ENCODE measurements at places on chromosomes 7 and 10. TPM values are rescaled to one million over a fixed set of nuclear protein-coding genes. Genes with fewer than 3 reads are reported as not detected.

- H3K27me3 ChIP-seq = no peaks in the 10 kb centered on the region
- no peak overlapping the region for H3K27ac ChIP-seq
- no peaks in the 10 kb centered on the region for H3K4me1 ChIP-seq
- no peaks in the 10 kb centered on the region for H3K36me3 ChIP-seq
- DNase-seq = no peak
Observed at GRCh38 chr7:131774419-131775220, 218.2 kb upstream of the PODXL start.

- no peak for DNase-seq
- no peaks in the 10 kb centered on the region for H3K36me3 ChIP-seq
- H3K27me3 ChIP-seq = no peaks in the 10 kb centered on the region
- no peak overlapping the region for H3K27ac ChIP-seq
- no peak overlapping the region for H3K4me3 ChIP-seq
- H3K4me1 ChIP-seq = no peaks in the 10 kb centered on the region
Observed at GRCh38 chr7:43735403-43735801, 6.1 kb upstream of the COA1 start.

The TMEM236 gene
- total RNA-seq = 99.1 TPM

DNA sequence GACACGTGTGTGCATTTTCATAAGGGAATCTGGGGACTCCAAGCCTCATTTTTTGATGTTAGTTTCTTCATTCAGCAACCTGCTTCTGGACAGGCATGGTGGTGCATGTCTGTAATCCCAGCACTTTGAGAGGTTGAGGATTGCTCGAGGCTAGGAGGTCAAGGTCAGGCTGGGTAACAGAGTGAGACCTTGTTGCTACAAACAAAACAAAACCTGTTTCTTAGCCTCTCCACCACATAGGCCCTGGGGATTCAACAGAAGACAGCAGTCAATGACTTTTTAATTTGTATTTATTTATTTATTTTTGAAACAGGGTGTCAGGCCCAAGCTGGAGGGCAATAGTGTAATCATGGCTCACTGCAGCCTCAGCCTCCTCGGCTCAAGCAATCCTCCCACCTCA is 6.9 kb upstream of the CYTH3 start:
- no peaks in the 10 kb centered on the region for H3K36me3 ChIP-seq
- H3K27ac ChIP-seq = no peak overlapping the region
- H3K4me1 ChIP-seq = no peaks in the 10 kb centered on the region

DNA sequence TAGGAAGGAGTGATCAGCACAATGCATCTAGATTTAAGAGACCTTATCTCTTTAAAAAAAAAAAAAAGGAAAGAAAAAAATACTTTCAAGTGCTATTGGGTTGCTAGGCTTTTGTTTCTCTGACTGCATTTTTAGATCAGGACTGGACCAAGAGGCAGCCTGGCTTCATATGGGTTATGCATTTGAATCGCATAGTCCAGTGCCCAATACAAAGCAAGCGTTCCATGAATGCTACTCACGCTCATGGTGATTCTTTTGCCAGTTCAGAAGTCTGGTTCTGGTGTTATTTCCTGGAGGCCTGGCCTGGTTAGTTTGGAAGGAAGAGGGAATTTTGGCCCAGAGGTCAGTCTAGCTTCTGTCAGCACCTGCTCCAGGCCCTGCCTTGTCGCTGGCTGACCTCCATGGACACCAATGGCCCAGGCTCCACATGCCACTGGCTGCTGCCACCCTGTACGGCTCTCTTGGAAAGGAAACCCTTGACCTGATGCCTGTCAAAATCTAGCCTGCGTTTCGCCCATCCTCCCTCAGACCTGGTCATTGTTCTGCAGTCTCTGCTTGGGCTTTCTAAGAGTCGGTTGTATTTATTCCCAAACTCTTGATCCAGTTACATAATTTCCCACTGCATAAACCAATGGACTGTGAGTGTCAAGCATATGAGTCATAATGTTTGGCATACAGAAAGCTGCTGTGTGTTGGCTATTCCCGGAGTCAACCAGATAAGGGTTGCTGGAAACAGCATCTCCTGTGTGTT is 74.3 kb upstream of the MKX start:
- H3K4me1 ChIP-seq = no peaks in the 10 kb centered on the region
- H3K36me3 ChIP-seq = no peaks in the 10 kb centered on the region
- H3K27ac ChIP-seq = no peak overlapping the region
- no peaks in the 10 kb centered on the region for H3K27me3 ChIP-seq

- no peaks in the 10 kb centered on the region for H3K36me3 ChIP-seq
- no peaks in the 10 kb centered on the region for H3K27me3 ChIP-seq
- H3K27ac ChIP-seq = no peak overlapping the region
- DNase-seq = no peak
- H3K4me1 ChIP-seq = no peaks in the 10 kb centered on the region
Observed at GRCh38 chr10:59087486-59087885, 89.0 kb upstream of the PHYHIPL start.

- DNase-seq = no peak
- H3K27me3 ChIP-seq = no peaks in the 10 kb centered on the region
- H3K36me3 ChIP-seq = no peaks in the 10 kb centered on the region
- H3K27ac ChIP-seq = no peak overlapping the region
Observed at GRCh38 chr10:16742165-16742960, 74.9 kb downstream of the RSU1 start.

DNA sequence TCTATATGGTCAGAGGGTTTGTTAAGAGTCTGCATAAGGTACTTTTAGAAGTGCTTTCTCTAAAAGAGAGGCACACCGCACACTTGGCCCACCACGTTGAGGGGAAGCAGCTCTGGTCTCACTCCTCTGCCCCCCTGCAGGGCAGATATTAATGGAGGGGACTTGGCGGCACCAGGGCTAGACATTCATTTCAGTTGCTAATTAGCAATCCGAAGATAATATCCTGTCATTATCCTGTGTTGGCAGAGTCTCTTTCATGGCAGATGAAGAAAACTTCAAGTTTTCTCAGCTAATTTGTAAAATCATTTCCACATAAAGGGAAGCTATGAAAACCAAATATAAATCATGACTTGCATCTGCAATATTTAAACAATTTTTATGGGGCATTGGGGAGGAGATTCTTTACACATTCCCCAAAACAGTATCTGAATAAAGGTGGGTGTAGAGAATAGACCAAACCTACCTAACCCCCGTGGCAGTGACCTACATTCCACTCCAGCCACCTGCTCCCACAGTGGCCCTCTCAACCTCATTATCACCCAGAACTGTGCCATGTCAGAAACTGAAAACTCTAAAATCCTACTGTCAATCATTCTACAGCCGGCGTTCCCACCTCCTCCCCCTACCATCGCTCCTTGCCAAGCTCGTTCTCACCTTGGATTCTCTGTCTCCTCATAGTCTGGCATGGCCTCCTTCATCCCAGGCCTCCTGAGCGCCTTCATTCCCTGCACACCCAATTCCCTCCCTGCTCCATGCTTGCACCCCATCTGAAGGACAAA is 54.1 kb upstream of the STK17A start:
- H3K36me3 ChIP-seq = no peaks in the 10 kb centered on the region
- no peak overlapping the region for H3K4me3 ChIP-seq
- no peak overlapping the region for H3K27ac ChIP-seq
- H3K4me1 ChIP-seq = no peaks in the 10 kb centered on the region
- no peak for DNase-seq
- H3K27me3 ChIP-seq = no peaks in the 10 kb centered on the region

GRCh38 chr10:974038-974784 is 14.0 kb upstream of the GTPBP4 start:
- H3K4me1 ChIP-seq = no peaks in the 10 kb centered on the region
- H3K27ac ChIP-seq = no peak overlapping the region
- H3K27me3 ChIP-seq = no peaks in the 10 kb centered on the region
- no peak overlapping the region for H3K4me3 ChIP-seq
- H3K36me3 ChIP-seq = no peaks in the 10 kb centered on the region

- DNase-seq = no peak
- H3K27ac ChIP-seq = no peak overlapping the region
- no peaks in the 10 kb centered on the region for H3K27me3 ChIP-seq
- H3K4me3 ChIP-seq = no peak overlapping the region
Observed at GRCh38 chr10:71622154-71622526, 97.4 kb downstream of the C10orf105 start.

DNA sequence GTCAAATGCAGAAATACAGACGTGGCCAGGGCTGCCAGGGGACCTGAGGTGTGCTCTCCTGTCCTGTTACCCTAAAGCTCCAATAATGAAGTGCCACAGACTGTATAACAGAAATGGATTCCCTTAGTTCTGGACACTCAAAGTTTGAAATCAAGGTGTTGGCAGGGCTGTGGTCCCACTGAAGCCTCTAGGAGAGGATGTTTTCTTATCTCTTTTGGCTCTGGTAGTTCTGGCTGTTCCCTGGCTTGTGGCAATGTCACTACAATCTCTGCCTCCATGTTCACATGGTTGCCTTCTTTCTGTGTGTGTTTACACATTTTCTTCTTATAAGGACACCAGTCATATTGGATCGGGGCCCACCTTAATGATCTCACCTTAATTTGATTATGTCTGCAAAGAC is 15.3 kb upstream of the EEPD1 start:
- DNase-seq = no peak
- H3K27me3 ChIP-seq = no peaks in the 10 kb centered on the region
- H3K36me3 ChIP-seq = no peaks in the 10 kb centered on the region
- peak overlapping the region; percentile 24 for H3K27ac ChIP-seq

GRCh38 chr7:22666732-22667131 is 60.3 kb upstream of the IL6 start:
- DNase-seq = no peak
- H3K27ac ChIP-seq = no peak overlapping the region
- no peaks in the 10 kb centered on the region for H3K4me1 ChIP-seq
- no peaks in the 10 kb centered on the region for H3K36me3 ChIP-seq
- H3K27me3 ChIP-seq = no peaks in the 10 kb centered on the region
- H3K4me3 ChIP-seq = no peak overlapping the region

- no peaks in the 10 kb centered on the region for H3K27me3 ChIP-seq
- H3K36me3 ChIP-seq = no peaks in the 10 kb centered on the region
- no peaks in the 10 kb centered on the region for H3K4me1 ChIP-seq
- no peak overlapping the region for H3K4me3 ChIP-seq
- no peak overlapping the region for H3K27ac ChIP-seq
Observed at GRCh38 chr10:1535301-1535965, 201.9 kb downstream of the ADARB2 start.

DNA sequence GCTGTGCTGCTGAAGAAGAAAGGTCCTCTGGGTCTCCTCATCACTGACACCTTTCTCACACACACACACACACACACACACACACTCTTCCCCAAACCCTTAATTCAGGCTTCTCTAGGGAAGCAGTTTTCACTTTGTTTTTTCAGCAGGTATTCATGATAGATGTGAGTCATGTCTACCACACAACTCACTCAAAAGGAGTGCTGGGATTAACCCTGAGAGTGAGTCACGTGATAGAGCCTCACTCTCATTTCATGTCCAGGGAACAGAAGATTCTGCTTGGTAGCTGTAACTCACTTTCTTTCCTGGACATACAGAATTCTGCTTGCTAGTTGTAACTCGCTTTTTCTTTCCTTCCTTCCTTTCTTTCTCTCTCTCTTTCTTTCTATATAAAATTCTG is 45.4 kb downstream of the VIM start:
- H3K36me3 ChIP-seq = no peaks in the 10 kb centered on the region
- no peaks in the 10 kb centered on the region for H3K4me1 ChIP-seq
- no peak overlapping the region for H3K4me3 ChIP-seq
- H3K27ac ChIP-seq = no peak overlapping the region
- DNase-seq = no peak
- no peaks in the 10 kb centered on the region for H3K27me3 ChIP-seq

DNA sequence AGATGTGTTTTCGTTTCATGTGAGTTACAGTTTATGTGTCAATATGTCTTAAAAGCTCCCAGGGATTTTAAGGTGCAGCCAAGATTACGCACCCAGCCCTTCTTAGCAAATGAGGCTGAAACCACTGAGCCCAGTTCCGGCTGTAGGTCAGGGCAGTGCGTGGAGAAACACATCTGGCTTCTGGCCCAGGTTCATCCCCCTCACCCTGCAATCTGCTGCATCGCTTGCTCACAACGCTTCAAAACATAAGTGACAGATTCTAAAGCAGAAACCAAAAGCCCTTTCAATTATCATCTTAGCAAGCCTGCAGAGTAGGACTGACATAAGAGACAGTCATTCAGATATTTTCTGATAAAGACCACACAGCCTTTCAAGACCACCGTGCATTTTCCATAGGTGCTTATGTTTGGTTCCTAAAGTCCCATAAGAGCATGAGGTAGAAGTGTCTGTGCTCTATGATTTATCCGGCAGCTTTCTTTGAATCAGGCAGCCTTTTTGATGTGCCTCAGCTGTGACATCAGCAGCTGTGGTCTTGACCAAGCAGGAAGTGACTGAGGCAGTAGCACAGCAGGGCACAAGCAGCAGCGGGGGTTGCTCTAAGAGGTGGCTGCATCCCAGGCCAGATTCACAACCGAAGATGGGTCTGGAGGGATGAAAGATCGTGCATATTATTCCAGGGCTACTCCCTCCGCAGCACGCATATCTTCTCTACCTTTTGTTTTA is 72.1 kb upstream of the LYZL2 start:
- peak overlapping the region; percentile 55 for H3K27ac ChIP-seq
- H3K4me3 ChIP-seq = peak overlapping the region; percentile 19
- DNase-seq = peak; percentile 89
- H3K4me1 ChIP-seq = no peaks in the 10 kb centered on the region

The HELLS gene
- total RNA-seq = 22.1 TPM

The PPP1R3C gene
- 4.1 TPM for total RNA-seq

The ARHGAP22 gene
- 1.9 TPM for total RNA-seq

The RBP4 gene
- total RNA-seq = 1.7 TPM

GRCh38 chr10:98259606-98260315 is 8.2 kb downstream of the LOXL4 start:
- no peak for DNase-seq
- no peak overlapping the region for H3K27ac ChIP-seq
- no peaks in the 10 kb centered on the region for H3K36me3 ChIP-seq
- H3K4me1 ChIP-seq = no peaks in the 10 kb centered on the region
- H3K27me3 ChIP-seq = no peaks in the 10 kb centered on the region

DNA sequence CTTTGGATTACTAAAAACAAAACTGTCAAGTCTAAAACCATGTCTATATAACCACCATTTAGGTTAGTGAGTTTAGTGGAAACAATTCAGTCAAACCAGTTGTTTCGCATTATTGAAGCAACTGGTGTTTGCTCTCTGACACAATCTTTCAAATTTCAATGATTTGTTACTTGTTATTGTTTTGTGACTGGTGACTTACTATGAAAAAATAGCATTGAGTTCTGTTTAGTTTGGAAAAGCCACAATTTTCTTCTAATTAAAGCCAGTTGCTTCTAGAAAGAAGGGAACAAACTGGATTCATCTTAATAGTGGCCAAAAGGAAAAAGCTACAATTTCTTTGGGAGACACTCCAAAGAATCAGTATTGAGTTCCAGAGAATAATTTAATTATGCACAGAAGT is 30.4 kb downstream of the LAMB4 start:
- no peak overlapping the region for H3K27ac ChIP-seq
- H3K27me3 ChIP-seq = no peaks in the 10 kb centered on the region
- H3K4me3 ChIP-seq = no peak overlapping the region

The NEUROG3 gene
- not detected for total RNA-seq

DNA sequence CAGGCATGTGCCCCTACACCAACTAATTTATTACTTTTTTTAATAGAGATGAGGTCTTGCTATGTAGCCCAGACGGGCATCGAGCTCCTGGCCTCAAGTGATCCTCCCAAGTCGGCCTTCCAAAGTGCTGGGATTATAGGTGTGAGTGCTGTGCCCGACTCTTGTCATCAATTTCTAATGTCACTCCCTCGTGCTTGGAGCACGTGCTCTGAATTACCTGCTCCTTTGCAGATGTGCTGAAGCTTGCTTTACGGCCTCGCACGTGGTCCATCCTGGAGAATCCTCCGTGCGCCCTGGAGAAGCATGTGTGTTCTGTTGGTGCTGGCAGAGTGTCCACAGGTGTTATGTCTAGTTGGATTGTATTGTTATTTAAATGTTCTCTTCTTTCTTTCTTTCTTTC is 11.8 kb upstream of the UBE3C start:
- no peaks in the 10 kb centered on the region for H3K36me3 ChIP-seq
- H3K4me3 ChIP-seq = no peak overlapping the region
- no peaks in the 10 kb centered on the region for H3K4me1 ChIP-seq
- no peaks in the 10 kb centered on the region for H3K27me3 ChIP-seq
- no peak for DNase-seq

Measured in Peyer's patch (tissue), 4 donors.